ENCODE measurements at places on chromosomes 11 and 22.

- DNase-seq: no peak
Measured at GRCh38 chr11:82992223-82992622, 79.5 kb downstream of the RAB30 start.

DNA sequence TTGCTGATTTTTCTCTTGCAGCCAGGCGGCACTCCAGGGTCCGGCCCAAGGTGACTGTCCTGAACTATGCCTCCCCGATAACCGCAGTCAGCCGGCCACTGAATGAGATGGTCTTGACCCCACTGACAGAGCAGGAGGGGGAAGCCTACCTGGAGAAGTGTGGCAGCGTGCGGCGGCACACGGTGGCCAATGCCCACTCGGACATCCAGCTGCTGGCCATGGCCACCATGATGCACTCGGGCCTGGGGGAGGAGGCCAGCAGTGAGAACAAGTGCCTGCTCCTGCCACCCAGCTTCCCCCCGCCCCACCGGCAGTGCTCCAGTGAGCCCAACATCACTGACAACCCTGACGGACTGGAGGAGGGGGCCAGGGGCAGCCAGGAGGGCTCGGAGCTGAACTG, 47.8 kb downstream of the TRAF6 start:
- no peak for DNase-seq

- DNase-seq: no peak
Measured at GRCh38 chr22:33063611-33064010, 5.4 kb upstream of the SYN3 start.

GRCh38 chr11:66106786-66107599, 36.9 kb downstream of the PACS1 start:
- DNase-seq: no peak

DNA sequence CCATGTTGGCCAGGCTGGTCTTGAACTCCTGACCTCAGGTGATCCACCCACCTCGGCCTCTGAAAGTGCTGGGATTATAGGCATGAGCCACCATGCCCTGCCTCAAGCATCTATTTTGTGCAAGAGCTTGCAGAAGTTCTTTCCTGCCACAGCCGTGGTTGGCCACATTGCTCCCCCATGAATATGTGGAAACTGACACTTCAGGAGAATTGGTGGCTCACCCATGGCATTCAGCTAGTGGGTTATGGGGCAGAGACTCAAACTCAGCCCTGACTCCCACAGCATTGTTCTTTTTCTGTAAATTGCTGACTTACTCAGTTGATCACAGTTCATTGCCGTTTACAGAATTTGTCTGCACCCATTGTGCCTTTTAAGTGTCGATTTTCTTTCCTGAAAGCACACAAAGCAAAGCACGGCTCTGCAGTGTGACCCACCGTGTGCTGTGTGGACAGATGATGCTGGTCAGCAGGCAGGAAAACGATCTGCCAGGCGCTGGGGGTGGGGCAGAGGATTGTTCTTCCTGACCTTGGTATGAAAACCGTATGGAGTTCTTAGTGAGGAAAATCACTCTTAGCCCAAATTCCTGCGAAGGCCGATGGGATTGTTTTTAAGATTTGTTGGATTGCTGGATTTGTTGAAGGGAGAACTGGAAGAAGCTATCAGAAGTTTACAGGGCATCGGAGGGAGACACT, 115.6 kb downstream of the PTPRJ start:
- no peak for DNase-seq

- no peak for DNase-seq
Measured at GRCh38 chr22:22909605-22910271, 22.1 kb downstream of the IGLL5 start.

GRCh38 chr11:115674176-115674936, 170.1 kb upstream of the CADM1 start:
- peak; percentile 13 for DNase-seq

DNA sequence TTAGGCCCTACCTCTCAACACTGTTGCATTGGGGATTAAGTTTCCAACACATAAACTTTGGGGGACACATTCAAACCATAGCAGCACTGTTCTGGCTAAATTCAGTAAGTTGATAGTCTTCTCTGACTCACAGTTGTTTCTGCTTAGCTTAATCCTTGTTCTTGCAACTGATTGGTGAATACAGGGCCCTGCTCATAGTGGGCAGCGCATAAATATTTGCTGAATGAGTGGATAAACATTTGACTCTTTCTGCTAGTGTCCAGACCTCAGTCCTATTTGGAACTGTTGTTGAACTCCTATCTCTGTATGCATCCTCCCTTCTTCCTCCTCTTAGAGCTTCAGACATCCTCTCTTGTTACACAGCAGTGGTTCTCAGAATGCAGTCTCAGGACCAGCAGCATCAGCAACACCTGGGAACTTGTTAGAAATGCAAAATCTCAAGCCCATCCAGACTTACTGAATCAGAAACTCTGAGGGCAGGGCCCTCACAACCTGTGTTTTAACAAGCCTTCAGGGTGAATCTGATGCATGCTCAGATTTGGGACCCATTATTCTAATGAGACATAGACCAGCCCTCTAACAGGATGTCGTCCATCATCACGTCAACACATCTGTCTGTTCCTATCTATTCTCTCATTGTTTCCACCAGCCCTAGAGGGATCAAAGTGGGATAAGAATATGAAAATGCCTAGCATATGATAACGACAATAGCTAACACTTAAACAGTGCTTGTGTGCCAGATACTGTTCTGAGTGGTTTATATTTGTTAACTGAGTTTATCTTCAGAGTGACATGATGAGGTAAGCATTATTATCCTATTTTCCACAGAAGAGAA, 22.3 kb downstream of the SPON1 start:
- DNase-seq: no peak

DNA sequence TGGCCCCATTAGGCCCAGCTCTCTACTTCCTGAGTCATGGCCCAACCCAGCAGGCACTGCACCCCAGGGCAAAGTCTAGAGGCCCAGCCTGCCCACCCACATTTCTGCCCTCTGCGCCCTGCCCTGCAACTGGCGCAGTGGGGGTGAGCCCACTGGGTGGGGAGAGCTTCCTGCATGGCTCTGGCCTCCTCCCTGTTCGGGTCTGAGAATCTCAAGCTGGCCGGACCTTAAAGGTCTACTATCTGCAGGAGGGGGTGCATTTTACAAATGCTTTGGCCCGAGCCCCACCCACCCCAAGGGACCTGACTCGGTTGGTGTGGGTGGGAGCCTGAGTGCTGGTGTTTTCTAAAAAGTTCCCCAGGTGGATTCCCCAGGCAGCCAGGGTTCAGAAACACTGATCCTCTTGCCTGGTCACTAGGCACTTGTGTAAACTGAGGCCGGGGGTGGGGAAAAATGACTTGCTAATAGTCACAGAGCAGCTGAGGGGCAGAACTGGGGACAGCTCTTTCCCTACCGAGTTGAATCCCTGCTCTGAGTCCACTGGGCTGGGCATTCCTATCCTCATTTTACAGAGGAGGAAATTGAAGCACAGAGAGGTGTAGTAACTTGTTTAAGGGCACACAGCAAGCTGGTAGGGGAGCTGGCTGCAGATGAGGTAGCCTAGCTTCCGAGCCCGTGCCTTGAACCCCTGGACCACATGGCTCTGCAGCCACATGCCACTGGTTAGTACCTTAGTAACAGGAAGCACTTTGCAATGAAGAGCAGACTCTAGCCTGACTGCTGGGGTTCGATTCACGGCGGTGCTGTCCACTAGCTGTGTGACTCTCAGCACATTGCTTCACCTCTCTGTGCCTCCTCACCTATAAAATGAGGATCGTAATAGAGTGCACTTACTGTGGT, 36.3 kb downstream of the CD82 start:
- DNase-seq: no peak

DNA sequence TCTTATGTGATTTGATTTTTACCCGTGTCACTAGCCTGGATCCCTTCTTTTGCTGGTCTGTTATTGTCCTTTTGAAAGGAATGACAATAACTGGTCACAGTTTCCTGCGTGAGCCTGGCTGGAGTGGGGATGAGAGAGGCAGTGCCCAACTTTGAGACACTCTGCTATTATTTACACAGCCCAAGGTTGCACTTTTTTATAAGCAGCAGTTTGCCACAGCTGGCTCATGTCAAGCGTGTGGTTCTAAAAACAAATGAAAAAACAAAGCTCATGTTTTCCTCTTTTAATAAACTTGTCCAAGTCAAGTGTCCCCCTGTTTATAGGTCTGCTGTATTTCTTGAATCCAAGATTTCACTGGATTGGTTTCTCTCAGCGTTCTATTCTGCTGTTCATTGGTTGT, 201.3 kb downstream of the GRIK4 start:
- no peak for DNase-seq

GRCh38 chr11:59862252-59862651, 4.0 kb downstream of the TCN1 start:
- no peak for DNase-seq

- no peak for DNase-seq
Measured at GRCh38 chr22:47031628-47031915, 269.1 kb downstream of the TBC1D22A start.

- DNase-seq: no peak
Measured at GRCh38 chr22:40415531-40416266, 45.3 kb downstream of the SGSM3 start.

- no peak for DNase-seq
Measured at GRCh38 chr22:26170795-26171580, 1.7 kb downstream of the SEZ6L start.

- DNase-seq: no peak
Measured at GRCh38 chr11:128789497-128790150, 77.5 kb downstream of the KCNJ1 start.

DNA sequence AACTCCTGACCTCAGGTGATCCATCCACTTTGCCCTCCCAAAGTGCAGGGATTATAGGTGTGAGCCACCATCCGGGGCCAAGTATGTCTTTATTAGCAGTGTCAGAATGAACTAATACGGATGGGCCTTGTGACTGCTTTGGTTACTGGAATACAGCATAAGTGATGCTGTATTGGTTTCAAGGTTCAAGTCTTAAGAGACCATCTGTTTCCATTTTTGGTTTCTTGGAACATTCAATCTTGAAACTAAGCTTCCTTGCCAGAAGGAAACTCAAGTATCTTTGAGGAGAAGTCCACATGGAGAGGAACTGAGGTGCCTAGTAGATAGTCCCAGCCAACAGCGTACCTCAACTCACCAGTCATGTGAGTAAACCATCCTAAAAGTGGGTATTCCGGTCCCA, 58.8 kb downstream of the APOL3 start:
- no peak for DNase-seq

DNA sequence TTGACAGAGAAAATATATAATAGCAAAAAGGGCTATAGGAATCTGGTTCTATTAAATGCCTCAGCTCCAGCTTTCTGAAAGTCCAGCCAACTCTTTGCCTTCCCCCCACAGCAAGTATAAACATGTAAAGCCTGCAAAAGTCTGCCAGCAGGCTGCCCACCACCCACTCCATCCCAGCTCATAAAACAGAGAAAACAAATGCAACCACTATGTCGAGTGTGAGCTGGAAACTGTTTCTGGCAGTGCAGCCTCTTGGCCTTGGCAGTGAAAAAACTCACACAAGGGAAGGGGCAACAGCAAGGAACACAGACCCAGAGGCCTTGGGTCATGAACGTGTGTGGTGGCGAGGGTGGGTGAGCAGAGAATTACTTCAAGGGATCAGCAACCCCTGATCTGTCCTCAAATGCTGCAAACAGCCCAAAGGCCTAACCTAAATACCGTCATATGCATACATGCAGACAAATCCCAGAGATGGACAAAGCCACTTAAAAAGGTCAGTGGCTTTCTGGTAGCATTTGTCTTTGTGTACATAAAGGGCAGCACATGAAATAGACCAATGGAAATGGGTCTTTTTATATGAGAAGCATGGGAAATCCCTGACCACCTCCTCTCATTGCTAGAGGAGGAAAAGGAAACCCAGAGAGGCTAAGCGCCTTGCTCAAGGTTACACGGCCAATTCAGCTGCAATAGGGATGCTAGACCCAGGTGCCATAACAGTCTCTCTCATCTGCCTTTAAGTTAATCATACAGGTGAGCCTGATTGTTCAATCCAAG, 74.8 kb downstream of the NAT10 start:
- DNase-seq: peak; percentile 75

DNA sequence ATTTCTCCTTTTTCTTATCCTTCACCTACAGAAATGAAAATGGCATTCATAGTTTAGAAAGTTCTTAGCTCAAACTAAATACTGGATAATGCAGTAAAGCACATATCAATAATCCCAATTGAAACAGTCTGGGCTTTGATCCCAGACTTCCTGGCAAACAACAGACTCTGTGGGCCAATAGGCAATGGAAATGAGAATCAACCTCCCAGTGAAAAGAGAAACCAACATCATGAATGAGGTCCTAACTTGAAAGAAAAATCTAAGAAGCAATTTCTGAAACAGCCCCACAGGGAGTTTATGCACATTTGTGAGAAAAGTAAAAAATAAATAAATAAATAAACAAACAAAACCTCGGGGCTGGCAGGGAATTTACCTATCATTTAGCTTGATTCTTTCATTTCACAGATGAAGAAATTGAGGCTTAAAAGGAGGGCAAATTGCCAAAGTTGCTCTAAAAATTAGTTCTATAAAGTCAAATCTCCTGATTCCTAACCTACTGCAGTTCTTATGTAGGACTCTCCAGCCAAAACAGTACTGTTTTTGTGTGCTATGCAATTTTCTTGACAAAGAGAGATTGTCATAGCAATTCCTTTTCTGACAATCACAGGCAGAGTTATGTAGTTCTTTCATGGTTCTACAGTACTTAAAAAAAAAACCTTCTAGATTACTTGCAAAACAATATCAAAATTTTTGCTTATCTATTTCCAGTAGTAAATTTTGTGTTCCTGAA, 265.8 kb downstream of the GRM5 start:
- no peak for DNase-seq

GRCh38 chr22:19368876-19369275, 62.7 kb downstream of the HIRA start:
- no peak for DNase-seq
